ENCODE measurements at places on chromosomes 4 and X.

DNA sequence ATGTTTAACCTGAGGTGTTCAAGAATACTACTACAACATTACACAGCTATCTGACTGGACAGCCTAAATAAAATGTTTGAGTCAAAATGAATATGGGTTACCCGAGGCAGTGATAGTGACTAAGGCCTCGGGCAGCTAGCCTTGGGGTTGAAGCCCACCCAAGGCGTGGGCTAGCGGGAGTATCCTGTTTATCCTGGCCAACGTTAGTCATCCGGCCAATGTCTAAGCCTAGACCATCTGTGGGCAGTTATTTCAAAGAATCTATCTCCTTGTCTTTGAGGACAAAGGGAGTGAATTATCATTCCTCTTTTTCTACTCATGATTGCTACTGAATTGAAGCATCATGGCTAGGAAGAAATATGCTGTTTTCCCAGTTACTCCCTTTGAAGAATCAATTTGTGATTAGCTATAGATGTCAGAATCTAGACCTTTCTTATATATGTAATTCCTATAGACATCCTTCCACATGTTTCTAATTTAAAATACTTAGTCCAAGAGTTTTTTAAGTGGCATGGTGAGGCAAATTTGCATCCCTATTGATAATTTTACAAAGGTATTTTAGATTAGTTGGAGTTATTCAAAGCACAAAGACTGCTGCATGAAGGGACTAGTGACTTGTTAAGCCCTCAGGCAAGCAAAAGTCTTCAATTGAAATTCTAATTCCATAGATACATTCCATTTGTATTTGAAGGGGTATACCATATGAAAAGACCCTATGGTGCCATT, 6.0 kb upstream of the PDGFC start:
- DNase-seq, result no peak

GRCh38 chrX:12319003-12319519, 180.8 kb downstream of the FRMPD4 start:
- DNase-seq, result no peak

- DNase-seq, result no peak
Measured at GRCh38 chrX:3548765-3549391, 164.6 kb downstream of the PRKX start.

- DNase-seq, result no peak
Measured at GRCh38 chr4:73682508-73682907, 57.9 kb upstream of the CXCL8 start.

DNA sequence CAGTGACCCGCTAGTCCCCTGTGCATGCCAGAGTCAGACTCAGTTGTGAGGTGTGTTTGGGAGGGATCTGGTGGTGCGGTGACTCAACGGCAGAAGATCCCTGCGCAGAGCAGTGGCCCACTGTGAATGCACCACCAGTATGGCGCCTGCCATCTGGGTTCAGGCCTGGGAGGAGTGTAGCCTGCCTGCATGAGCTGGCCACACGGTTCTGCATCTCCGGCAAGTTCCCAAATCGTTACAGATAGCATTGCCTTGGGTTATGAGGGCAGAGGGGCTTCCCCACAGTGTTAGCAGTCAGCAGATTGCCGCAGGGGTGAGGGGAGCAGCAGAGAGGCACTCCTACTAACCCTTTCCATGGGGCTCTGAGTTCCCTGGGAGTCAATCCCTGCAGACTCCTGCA, 629.6 kb downstream of the TLL1 start:
- no peak for DNase-seq

GRCh38 chrX:47629419-47630200, at the start of gene CFP:
Gene CFP (minus strand): TSS chrX:47629930. CDS start chrX:47629844, 86 bp downstream.
- DNase-seq, result no peak

DNA sequence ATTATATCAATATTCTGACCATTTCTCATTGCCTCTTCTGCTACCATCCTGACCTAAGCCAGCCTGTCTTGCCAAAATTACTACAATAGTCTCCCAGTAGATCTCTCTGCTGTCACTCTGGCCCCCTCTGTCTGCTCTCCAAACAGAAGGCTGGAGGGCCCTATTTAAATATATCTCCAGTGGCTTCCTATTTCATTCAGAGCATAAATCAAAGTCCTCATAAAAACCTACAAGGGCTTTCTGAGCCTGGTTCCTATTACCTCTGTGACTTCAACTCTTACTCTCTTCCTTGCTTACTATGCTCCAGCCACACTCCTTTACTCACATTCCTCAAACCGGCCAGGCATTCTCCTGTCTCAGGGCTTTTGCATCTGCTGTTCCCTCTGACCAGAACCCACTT, 19.0 kb downstream of the IGSF1 start:
- no peak for DNase-seq

DNA sequence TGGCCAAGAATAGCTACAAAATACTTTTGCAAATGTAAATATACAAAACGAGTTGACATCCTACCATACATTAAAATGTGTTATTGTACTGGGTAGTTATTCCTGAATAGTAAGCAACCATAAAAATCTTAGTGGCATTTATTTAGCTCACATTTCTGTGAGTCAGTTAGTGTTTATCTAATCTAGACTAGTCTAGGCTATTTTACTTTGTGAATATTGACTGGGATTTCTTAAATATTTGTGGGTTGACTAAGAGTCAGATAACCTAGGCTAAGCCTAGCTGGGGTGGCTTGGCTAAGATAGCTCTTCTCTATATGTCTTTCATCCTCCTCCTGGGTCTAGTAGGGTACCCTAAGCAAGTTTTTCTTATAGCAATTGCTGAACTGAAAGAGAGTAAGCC, 543.8 kb upstream of the DIAPH2 start:
- no peak for DNase-seq

DNA sequence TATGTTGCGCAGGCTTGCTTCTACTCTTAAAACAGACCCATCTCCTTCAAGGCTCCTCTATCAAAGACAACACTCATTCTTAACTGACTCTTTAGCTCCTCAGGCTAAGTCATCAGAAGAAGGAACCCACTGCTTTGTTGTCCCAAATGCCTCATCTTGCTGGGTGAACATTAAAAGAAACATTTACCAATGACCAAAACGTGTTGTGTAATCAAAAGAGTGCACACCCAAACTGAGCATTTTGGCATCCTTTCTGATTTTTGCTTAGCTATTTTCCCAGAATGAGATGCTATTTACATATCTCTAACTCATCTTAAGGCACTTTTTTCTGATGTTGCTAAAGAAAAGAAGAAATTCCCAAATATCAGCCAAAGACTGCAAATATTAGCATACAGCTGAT, 131.7 kb upstream of the VCX3A start:
- DNase-seq, result no peak

DNA sequence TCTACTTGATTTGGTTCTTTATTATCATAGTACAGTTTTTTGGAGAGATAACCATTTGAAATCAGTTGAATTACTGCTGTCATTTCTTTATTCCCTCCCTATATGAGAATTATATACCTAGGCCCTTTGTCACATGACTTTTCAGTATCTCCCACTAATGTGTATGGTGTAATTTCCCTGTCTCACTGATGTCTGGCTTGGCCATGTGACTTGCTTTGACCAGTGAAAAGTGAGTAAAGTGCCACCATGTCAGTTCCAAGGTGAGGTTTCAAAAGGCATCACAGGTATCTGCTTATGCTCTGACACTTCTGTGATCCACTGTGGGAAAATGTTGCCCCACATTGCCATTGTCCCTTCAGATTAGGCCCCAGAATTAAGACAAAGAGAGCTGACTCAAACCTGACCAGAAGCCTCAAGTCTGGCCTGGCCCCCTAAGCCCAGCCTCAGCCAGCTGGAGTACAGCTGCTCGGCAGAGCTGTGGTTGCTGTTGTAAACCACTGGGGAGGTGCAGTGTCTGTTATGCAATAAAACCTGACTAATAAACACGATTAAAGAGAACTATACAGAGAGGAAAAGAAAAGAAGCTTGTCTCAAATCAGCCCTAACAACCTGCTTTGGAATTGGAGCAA, 27.5 kb downstream of the SETD7 start:
- DNase-seq, result no peak

- no peak for DNase-seq
Measured at GRCh38 chr4:56870946-56871345, 36.8 kb upstream of the REST start.

GRCh38 chrX:121322159-121322558, 274.7 kb downstream of the GLUD2 start:
- no peak for DNase-seq

DNA sequence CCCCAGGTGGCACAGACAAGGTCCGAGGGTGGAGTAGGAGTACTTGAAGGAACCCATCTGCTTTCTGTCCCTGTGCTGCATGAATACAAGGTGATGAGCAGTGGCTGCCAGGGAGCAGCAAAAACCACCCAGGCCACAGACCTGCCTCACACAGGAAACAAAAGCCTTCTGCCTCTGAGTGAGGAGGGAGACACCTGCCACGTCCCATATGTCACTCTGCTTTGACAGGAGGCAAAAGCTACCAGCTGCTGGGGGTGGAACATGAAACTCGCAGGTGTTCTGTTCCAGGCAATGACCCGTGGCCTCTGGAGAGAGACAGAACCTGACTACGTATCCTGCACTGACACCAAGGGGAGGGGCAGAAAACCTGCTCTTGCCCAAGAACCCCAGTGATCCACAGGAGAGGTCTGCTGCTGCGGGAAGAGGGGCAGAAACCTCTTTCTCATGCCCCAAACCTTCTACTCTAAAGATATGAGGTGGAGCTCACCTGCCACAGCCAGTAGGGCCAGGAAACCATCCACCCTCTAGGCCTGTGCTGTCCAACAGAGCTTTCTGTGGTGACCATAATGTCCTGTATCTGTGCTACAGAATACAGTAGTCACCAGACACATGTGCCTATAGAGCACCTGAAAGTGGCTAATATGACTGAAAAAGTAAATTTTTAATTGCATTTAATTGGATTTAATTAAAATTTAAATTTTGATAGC, 172.9 kb downstream of the PRDM5 start:
- DNase-seq, result no peak

DNA sequence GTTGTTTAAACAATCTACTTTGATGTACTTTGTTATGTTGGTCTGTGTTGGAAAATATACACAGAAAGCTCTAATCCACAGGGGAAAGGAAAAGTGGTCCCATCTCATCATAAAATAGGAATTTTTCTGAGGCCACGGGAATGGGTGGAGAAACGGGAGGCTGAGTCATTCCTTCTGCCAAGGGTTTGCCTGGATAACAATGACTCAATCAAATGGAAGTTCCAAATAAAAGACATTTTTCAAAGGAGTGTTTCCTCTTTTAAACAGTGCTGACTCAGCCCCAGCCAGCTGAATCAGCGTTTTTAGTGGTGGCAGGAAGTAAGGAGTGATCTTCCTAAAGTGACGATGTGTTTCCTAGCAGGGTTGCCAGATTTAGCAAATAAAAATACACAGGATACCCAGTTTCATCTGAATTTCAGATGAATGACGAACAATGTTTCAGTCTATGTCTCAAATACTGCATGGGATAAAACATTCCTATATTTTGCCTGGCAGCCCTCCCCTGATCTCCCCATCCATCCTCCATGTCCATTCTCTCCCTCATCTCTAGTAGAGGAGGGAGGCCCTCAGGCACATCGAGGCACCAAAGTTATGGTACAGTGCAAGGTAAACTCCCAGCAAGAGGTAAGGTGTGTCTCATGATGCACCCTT, 345.4 kb upstream of the GATB start:
- no peak for DNase-seq
